ENCODE measurements at places on chromosomes 5 and 9.
A peak's percentile ranks its signal among the peaks of the same experiment; 100 is the strongest.

DNA sequence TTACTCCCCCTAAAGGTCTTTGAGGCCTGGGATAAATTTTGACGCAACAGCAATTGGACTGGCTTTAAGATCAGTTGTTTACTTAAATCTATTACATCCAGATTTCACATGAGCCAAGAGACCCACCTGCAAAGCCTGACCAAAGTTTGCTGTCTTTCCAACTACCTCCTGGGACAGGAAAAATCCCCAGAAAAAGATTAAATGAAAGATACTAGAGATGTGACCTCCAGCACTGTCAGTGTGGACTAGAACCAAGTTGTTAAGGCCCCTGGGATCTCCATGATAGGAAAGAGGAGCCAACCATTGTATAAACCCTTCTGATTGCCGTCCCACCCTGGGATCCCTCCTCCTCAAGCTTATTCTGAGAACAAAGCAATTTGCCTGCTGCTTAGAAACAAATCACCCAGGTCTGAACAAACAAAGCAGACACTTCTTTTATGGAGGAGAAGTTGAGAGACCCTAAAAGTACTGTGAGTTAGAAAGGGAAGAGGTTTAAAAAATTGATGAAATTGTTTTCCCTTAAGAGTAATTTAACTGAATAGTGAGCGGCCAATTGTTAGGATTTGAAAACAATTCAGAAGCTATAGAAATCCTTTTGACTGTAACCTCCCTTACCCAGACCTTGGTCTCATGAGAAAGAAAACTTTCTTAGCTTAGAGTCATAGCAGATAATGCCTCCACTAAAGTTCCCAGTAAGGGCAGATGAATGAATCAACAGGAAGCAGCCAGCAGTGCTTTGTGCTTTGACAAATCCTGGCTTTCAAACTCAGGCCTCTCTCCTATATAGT, 255.2 kb downstream of the TMEM167A start:
- DNase-seq: no peak

DNA sequence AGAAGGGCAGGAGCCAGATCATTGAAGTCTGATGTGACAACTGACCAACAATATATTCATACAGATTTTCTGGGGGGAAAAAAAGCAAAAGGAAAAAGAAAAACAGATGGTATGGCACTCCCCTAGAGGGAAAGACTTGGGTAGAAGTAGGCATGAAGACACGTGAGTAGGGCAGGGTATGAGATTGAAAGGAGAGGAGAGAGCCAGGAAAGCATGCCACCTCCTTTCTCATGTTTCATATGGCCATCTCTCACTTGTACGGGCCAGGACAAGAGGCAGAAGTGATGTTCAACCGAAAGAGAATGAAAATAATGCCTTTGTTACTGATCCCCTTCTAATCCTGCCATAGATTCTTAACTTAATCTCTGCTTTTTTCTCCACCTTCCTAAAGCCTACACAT, 139.0 kb upstream of the ACTBL2 start:
- no peak for DNase-seq

DNA sequence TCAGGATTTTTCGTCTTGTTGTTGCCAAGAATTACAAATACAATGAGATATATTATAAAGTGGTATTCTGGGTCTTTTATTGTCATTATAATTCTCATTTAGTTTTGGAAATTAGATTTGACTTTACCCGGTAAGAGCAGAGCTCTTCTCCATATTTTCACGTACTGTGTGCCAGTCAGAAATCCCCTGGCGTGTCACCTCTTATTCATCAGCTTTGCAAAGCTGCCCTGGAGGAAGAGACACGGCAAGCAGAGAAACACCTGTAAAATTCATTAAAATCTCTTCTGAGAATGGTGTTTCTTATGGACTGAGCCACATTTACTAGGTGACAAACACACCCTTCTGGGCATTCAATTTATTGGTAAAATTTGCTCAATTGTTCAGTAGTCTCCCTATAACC, 440.4 kb downstream of the HINT1 start:
- DNase-seq: no peak

DNA sequence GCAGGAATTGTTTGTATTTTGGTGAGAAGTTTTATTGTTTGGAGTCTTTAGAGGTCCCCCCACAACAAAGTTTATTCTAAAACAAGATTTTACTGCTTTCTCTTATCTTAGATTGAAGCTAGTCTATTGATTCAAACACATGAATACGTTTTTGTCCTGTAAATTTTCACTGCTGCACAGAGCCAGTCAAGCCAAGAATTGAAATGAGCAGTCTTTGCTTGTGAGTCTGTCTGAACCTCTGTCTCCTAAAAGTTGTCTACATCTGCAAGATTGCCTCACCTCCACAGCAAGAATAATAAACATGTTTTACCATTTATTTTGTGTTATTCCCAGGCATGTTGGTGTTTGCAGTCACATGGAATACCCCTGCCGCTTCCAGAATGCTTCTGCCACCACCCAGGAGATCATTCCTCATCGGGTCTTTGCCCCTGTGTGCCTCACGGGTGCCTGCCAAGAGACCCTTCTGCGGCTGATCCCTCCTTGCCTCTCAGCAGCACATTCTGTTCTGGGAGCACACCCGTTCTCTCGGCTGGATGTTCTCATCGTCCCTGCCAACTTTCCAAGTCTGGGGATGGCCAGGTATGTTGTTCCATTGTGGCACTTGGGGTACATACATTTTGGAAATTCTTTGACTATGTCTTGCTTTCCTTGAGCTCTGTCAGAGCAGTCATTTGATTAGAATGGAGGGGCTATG, 74.1 kb downstream of the AOPEP start:
- DNase-seq: peak; percentile 31
